ENCODE measurements at places on chromosomes 16 and 17. TPM values are rescaled to one million over a fixed set of nuclear protein-coding genes. Genes with fewer than 3 reads are reported as not detected.

CCL17 gene
- not detected for total RNA-seq

KRTAP4-6 gene
- not detected for total RNA-seq

SLC13A2 gene
- total RNA-seq = not detected

GRCh38 chr17:76104140-76104895 lies 731 bp upstream of the EXOC7 start:
- H3K4me3 ChIP-seq = peak overlapping the region; percentile 51
- H3K27ac ChIP-seq = peak overlapping the region; percentile 66
- peaks cover 20% of the 10 kb centered on the region for H3K36me3 ChIP-seq
- no peaks in the 10 kb centered on the region for H3K27me3 ChIP-seq

DNA sequence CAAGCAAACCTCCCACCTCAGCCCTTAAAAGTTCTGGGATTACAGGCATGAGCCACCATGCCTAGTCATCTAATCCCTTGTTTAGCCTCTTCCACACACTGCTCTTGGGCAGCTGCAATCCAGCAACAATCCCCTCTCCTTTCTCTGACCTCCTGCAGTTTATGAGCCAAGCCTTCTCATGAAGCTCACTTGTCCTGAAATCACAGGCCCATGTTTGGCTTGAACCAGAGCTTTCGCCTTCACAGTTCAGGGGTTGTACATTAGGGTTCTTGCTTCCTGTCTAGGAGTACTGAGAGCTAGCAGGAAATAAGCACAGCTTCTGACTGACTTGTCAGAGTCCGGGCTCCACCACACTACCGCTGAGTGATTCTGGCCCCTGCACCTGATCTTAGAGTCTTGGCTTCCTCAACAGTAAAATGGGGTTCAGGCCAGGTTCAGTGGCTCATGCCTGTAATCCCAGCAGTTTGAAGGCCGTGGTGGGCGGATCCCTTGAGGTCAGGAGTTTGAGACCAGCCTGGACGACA lies 16.3 kb downstream of the ERAL1 start:
- no peaks in the 10 kb centered on the region for H3K36me3 ChIP-seq
- H3K4me3 ChIP-seq = no peak overlapping the region
- no peak for DNase-seq
- H3K27ac ChIP-seq = no peak overlapping the region

DNA sequence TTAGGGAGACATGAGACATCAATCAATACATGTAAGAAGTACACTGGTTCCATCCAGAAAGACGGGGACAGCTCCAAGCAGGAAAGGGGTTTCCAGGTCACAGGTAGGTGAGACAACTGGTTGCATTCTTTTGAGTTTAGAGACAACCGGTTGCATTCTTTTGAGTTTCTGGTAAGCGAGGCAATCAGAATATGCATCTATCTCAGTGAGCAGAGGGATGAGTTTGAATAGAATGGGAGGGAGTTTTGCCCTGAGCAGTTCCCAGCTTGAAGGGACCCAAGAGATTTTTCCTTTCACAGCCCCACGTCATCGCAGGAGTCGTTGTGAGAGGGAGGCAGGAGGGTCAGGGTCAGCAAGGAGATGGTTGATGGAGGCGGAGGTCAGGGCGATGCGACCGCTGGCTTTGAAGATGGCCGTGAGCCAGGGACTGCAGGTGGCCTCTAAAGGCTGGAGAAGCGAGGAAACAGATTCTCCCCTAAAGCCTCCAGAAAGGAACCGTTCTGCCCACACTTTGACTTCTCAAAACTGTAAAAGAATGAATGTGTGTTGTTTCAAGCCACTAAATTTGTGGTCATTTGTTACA lies 36.5 kb downstream of the IRF8 start:
- no peak overlapping the region for H3K27ac ChIP-seq
- DNase-seq = no peak
- no peaks in the 10 kb centered on the region for H3K27me3 ChIP-seq
- peaks cover 31% of the 10 kb centered on the region for H3K4me1 ChIP-seq
- no peak overlapping the region for H3K4me3 ChIP-seq
- no peaks in the 10 kb centered on the region for H3K36me3 ChIP-seq

- peaks cover 12% of the 10 kb centered on the region for H3K4me1 ChIP-seq
- H3K27me3 ChIP-seq = no peaks in the 10 kb centered on the region
- H3K4me3 ChIP-seq = no peak overlapping the region
- peaks cover 8% of the 10 kb centered on the region for H3K36me3 ChIP-seq
These were observed 47.6 kb downstream of the XPO6 start for GRCh38 chr16:28164140-28164539.

- peak overlapping the region; percentile 66 for H3K27ac ChIP-seq
- peaks cover 7% of the 10 kb centered on the region for H3K36me3 ChIP-seq
- no peaks in the 10 kb centered on the region for H3K27me3 ChIP-seq
- H3K4me3 ChIP-seq = no peak overlapping the region
- DNase-seq = no peak
- peaks cover 4% of the 10 kb centered on the region for H3K4me1 ChIP-seq
These were observed 4.9 kb upstream of the KLHL11 start for GRCh38 chr17:41870097-41870496.

- no peaks in the 10 kb centered on the region for H3K4me1 ChIP-seq
- H3K27me3 ChIP-seq = no peaks in the 10 kb centered on the region
These were observed 37.4 kb upstream of the CCL1 start for GRCh38 chr17:34400301-34400931.
